ENCODE measurements at places on chromosomes 2 and 18.

GRCh38 chr18:25735459-25735858, 355.0 kb downstream of the SS18 start:
- ATAC-seq, result no peak

DNA sequence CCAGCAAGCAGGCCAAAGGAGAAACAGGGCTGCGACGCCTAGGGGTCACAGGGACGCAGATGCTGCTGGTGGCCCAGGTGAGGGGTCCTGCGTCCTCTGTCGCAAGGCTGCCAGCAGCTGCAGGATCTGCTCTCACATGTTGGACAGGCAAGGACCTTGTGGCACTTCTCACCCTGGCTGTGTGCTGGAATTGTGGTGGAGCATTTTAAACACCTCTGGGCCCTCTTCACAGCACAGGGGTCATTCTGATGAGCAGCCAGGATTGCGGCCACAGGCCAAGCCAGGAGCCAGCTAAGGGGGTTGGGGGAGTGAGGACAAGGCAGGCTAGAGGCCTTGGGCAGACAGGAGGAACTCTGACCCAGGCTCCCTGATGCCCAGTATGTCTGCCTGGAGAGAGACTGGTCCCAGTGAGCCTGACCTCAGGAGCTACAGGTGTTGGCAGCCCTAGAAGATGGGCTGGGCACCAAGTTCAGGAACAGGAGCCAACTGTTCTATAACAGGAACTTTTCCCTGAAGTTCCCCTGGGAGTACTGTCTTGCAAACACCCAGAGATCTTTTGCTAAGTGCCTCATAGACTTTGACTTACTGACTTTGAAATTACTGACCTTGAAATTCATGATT, 40.2 kb downstream of the EFR3B start:
- ATAC-seq, result no peak

- no peak for ATAC-seq
These were observed 126.7 kb upstream of the CYP26B1 start for GRCh38 chr2:72274380-72274797.

GRCh38 chr2:25246001-25246400, 77.6 kb upstream of the POMC start:
- no peak for ATAC-seq

DNA sequence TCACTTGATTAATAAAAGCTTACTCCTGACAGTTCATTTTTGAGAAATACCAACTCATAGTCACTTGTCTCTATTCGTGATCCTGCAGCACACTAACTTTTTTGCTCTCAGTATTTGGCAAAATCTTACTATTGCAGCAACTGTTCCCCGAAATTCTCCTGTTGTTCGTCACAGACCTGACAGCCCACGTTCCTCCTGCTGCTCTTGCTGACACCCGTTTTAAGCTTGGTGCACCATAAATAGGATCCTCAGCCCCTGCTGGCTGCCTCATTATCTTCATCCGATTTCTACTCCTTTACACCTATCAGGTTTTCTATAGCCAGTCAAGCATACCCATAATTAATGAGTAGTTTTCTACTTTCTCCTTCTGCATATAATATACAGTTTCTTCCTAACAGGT, 368.8 kb downstream of the PLCL1 start:
- ATAC-seq, result no peak

DNA sequence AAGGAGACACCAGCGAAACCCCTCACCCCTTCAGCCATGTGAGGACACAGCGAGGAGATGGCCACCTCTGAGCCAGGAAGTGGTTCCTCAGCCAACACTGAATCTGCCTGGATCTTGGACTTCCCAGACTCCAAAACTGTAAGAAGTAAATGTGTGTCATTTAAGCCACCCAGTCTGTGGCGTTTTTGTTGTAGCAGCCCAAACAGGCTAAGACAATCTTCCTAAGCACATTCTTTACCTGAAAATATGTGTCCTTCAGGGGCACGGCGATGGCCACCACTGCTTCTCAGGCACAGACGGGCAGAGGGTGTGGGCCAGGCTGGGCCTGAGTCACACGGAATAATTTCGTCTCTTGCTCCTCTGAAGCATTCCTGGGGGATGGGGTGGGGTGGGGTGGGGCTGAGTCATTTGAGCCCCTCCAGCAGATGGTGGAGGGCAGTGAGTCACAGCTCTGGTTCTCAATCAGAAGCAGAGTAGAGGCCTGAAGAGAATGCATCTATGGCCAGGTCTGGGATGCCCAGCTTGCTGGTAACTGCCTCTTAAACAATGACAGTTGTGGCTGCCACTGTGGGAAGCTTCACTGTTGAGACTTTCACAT, 142.4 kb downstream of the CAPN13 start:
- no peak for ATAC-seq

- ATAC-seq, result no peak
These were observed 60.6 kb downstream of the GBX2 start for GRCh38 chr2:236107536-236107935.

Measured in activated CD4-positive, CD25-positive, alpha-beta regulatory T cell treated with anti-CD3 and anti-CD28 coated beads, Interleukin-2, amount 50 U/mL, for 24 hours (primary cell).